ENCODE measurements at places on chromosomes 5 and 9.

GRCh38 chr9:96075111-96075510 lies 199.6 kb downstream of the ERCC6L2 start:
- no peak for DNase-seq

DNA sequence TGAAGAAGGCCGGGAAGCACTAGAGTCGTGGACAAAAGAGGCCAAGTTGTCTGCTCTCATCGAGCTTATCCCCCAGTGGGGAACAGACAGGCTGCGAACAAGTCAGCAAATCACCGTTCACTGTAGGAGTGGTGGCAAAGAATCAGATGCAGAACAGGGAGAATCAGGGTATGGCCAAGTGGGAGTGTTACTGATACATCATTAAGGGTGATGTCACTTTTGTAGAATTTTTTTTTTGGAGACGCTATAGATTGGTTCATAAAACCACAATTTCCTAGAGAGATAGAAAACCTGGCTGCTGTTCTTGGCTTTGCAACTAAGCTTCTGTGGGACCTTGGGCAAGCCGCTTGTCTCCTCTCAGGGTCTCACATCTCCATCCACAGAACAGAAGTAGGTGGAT lies 21.3 kb downstream of the SPRY4 start:
- no peak for DNase-seq

- no peak for DNase-seq
These were observed 82.7 kb upstream of the SPOCK1 start for GRCh38 chr5:137581776-137582175.

- no peak for DNase-seq
These were observed 96.8 kb downstream of the PHF2 start for GRCh38 chr9:93673021-93673838.

DNA sequence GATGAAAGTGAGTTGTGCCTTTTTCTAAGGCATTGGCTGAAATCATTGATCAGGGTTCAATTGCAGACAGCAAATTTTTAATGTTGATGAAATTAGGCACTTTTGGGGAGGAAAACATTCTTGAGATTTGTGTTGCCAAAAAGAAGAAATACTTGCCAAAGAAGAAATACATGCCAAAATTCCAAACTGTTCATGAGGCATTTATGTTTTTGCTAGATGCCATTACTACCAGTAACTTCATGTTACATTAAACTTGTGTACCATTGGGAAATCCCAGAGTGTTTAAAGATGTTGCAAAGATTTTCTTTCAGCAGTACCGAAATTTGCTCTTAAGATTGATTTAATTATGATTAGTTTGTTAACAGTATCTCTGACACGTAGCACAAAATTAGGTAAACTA lies 7.0 kb downstream of the XRCC4 start:
- DNase-seq, result no peak

GRCh38 chr9:131116281-131117120 lies 8.9 kb upstream of the NUP214 start:
- DNase-seq, result no peak

GRCh38 chr5:125835293-125836172 lies 587.7 kb upstream of the GRAMD2B start:
- DNase-seq, result no peak

DNA sequence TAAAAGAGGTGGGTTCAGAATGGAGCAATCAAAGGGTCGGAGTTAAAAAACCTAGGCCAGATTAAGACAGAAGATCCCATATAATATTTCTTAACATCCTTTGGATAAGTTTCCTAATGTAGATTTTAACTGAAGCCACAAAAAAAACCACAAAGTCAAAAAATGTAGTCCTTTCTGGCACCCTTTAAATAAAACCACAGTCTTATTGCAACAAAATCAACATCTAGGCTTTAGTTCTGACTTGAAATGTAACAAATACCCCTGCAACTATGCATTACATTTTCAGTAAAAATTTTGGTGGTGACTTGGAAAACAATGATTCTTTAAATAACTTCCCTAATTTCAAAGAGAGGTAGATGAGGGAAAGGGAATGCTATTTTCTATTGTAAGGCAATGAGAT lies 109.2 kb downstream of the PSAT1 start:
- no peak for DNase-seq

- DNase-seq, result no peak
These were observed 1040.5 kb downstream of the DTWD2 start for GRCh38 chr5:117947836-117948235.
